ENCODE measurements at places on chromosomes 1 and 21.
A peak's percentile ranks its signal among the peaks of the same experiment; 100 is the strongest.

DNA sequence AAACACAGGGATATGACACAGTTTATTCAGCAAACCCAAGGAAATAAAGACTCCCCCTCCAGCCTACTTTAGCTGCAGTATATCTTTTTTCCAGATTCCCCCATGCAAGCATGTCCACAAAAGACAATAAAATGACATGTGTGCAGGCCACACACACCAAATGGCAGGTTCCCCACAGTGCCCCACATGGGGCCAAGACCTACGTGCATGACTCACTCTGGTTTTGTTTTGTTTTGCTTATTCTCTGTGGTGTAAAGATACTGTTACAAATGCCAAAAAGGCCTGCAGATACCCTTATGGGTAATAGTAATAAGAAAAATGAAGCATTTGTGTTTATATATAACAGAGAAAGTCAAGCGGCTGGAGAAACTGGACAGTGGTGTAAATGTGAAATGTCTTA lies 71.6 kb downstream of the RD3 start:
- H3K27me3 ChIP-seq, result no peaks in the 10 kb centered on the region
- peak; percentile 65 for DNase-seq
- H3K36me3 ChIP-seq, result no peaks in the 10 kb centered on the region

GRCh38 chr1:62025154-62025553 lies 169.5 kb upstream of the L1TD1 start:
- H3K27ac ChIP-seq, result no peak overlapping the region
- no peak overlapping the region for H3K4me3 ChIP-seq
- no peak for DNase-seq
- no peaks in the 10 kb centered on the region for H3K36me3 ChIP-seq
- H3K4me1 ChIP-seq, result no peaks in the 10 kb centered on the region

DNA sequence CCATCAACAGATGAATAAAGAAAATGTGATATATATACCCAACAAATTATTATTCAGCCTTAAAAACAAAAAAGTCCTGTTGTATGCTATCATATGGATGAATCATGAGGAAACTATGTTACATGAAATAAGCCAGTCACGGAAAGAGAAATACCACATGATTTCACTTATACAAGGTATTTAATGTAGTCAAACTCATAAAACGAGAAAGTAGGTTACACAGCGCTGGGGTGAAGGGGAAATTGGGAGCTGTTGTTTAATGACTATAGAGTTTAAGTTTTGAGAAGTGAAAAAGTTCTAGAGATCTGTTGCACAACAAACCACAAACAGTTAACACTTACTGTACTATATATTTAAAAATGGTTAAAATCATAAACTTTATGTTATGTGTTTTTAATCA lies 58.5 kb downstream of the SLC25A24 start:
- H3K27me3 ChIP-seq, result no peaks in the 10 kb centered on the region
- H3K27ac ChIP-seq, result no peak overlapping the region
- DNase-seq, result no peak
- no peak overlapping the region for H3K4me3 ChIP-seq
- peaks cover 62% of the 10 kb centered on the region for H3K36me3 ChIP-seq

GRCh38 chr21:45998871-45999580 lies 17.5 kb downstream of the COL6A1 start:
- no peak overlapping the region for H3K27ac ChIP-seq
- H3K4me3 ChIP-seq, result no peak overlapping the region

- H3K27me3 ChIP-seq, result peaks cover 2% of the 10 kb centered on the region
- no peak overlapping the region for H3K4me3 ChIP-seq
- no peak for DNase-seq
These were observed 30.0 kb downstream of the MATN1 start for GRCh38 chr1:30693366-30693765.

DNA sequence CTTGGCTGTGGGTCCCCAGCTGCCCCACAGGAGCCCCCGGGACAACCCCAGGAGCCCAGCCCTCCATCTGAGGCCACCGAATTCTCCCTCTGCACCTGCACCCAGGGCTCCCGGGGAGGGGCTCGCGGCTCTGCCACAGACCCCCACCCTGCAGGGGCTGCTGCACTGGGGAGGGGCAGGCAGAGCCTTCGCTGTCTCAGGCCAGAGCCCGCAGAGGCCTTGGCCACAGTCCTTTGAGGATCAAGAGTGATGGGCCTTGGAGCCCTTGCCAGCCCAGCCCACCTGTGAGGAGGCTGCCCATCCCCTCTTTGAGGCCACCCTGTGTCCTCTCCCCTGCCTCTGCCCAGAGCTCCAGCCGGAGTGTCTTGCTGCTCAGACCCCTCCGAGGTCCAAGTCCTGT lies 6.5 kb downstream of the PERM1 start:
- H3K36me3 ChIP-seq, result no peaks in the 10 kb centered on the region
- no peak overlapping the region for H3K27ac ChIP-seq
- H3K27me3 ChIP-seq, result peaks cover 4% of the 10 kb centered on the region
- peaks cover 6% of the 10 kb centered on the region for H3K4me1 ChIP-seq
- DNase-seq, result no peak
- no peak overlapping the region for H3K4me3 ChIP-seq

DNA sequence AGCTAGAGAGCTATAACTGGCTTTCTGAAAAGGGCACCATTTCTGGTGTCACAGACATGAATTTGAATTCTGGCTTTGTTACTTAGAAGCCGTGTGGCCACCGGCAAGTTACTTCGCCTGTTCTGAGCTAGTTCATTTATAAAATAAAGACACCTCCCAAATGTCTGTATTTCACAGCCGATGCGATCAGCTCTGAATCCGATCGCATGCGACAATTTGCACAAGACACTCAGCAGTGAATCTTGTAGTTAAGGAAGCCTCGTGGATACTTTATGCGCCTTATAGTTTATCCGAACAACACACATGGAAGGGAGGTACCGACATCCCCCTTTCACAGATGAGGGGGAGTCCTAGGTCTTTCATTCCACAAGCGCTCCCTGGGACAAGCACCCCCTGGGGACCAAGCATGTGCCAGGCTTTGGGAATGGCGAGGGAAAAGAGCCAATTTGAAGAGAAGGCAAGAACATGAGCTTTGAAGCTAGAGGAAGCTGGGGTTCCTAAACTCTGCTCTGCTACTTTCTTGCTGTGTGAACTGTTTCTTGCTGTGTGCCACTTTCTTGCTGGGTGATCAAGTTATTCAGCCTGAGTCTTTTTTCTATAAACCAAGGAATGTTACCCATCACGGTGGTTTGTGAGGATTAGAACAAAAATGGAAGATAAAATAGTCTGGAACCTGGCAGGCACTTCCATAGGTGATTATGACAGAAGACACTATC lies 3.9 kb downstream of the ID3 start:
- peak overlapping the region; percentile 77 for H3K4me3 ChIP-seq
- H3K27ac ChIP-seq, result peak overlapping the region; percentile 56
- peaks cover 51% of the 10 kb centered on the region for H3K4me1 ChIP-seq
- H3K27me3 ChIP-seq, result peaks cover 22% of the 10 kb centered on the region
- no peaks in the 10 kb centered on the region for H3K36me3 ChIP-seq

GRCh38 chr1:241822846-241823245 lies 25.2 kb upstream of the EXO1 start:
- DNase-seq, result no peak
- H3K4me1 ChIP-seq, result no peaks in the 10 kb centered on the region
- H3K36me3 ChIP-seq, result no peaks in the 10 kb centered on the region
- H3K4me3 ChIP-seq, result no peak overlapping the region
- H3K27me3 ChIP-seq, result peaks cover 4% of the 10 kb centered on the region
- no peak overlapping the region for H3K27ac ChIP-seq

Data from activated CD8-positive, alpha-beta memory T cell treated with anti-CD3 and anti-CD28 coated beads, Interleukin-2, amount 10 ng/mL, durations not matched to agents 7 days and 5 days (primary cell).